ENCODE measurements at places on chromosomes 7 and 10. TPM values are rescaled to one million over a fixed set of nuclear protein-coding genes. Genes with fewer than 3 reads are reported as not detected.
A peak's percentile ranks its signal among the peaks of the same experiment; 100 is the strongest.

DNA sequence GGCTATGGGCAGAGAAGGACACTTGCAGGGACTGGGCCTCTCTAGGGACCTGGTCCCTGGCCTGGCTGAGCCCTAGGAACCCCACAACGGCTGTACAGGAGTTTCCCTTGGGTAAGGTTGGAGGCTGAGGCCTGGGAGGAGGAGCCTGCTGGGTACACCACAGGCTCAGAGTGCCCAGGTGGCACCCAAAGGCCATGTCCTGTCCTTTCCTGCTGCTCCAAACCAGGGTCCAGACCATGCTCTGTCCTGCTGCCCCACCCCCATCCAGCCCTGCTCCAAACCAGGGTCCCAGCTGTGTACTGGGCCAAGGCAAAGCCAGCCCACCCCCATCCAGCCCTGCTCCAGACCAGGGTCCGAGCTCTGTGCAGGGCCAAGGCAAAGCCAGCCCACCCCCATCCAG lies 35.3 kb upstream of the ZNF488 start:
- DNase-seq: no peak

- DNase-seq: no peak
Observed at GRCh38 chr7:35588647-35589046, 106.3 kb downstream of the HERPUD2 start.

DNA sequence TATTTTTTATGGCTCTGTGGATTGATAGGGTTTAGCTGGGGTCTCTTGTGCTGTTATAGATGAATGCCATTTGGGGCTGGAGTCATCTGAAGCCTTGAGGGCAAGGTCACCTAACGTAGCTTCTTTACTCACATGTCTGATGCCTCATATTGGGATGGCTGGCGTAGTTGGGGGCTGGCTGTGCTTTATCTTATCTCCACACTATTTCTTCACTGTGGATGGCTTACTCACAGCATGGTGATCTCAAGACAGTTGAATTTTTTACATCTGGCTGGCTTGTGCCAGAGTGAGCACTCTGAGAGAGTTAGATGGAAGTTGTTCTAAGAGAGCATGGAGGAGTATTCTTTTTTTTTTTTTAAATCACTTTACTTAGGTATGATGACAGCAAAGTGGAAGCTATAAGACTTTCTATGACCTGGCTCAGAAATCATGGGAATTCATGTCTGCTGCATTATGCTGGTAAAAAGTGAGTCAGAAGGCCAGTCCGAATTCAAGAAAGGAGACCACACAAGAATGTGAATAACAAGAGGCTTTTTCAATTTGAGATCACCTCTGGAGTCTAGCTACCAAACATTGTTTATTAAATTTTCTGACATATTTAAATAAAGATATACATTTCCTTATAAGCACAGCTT lies 252.4 kb upstream of the TPK1 start:
- DNase-seq: no peak

DNA sequence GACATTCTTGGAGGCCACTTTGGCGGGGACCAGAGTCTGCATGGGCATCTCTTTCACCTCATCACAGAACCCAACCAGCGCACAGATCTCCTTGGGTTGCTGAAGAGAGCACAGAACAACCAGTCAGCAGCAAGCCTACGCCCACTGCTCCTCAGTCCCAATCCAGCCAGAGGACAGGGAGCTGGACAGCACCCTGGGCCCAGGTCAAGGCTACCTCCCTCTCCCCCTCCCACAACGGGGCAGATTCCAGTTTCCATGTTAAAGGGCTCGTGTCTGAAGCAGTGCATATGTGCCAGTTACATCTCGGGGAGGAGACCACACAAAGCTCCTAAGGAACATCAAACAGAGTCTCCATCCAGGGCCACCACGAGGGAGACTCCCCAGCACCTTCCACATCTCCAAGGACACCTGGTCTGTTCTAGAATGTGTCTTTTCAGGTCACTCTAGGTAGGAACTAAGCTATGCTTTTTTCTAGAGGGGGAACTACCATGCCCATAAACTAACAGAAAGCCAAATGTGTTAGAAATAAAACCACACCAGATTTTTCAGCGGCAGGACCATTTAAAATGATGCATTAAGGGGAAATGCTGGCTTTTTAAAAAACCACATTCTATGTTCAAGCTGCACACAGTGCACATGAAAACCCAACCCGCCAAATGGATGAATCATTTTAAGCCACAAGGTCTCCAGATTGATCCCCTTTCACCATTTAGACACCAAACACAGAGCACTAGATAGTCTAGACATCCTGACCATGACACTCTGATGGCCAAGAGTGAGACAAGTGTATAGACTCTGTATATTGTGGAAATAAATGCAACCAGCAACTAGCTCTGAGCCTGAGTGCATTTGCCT lies 28.9 kb downstream of the PSAP start:
- peak; percentile 53 for DNase-seq

DNA sequence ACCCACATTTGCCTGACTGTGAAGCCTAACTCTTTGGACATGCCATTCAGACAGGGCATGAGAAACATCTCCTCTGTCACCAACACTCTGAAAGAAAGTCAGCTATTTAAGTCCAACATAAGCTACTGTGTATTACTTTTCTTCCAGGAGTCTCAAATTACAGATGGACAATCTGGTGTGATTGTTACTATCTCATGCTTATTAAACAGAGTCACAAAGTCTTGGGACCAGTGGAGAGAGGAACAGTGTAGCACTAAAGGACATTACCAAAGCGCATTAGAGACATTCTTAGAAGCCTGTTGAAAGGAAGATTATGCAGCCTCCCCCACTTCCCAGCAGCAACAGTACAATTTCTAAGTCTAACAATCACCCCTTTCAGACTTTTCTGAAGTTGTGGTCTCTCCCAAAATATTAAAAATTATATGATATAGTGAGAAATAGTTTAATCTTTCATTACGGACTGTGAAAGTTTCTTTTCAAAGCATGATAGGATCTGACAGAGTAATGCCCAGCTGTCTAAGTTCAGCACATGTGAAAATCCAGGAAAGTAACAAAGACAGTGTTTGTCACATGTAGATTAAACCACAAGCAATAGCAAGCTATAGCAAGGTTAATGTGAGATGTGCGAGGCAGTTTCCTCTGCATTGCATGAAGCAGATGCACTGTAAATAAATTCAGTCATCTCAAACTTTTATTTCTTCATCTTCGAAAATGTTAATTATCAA lies 280.9 kb upstream of the FZD8 start:
- no peak for DNase-seq

- DNase-seq: no peak
Observed at GRCh38 chr10:129548600-129548999, 81.6 kb downstream of the MGMT start.

- DNase-seq: no peak
Observed at GRCh38 chr10:77401683-77402082, 235.9 kb downstream of the KCNMA1 start.

DNA sequence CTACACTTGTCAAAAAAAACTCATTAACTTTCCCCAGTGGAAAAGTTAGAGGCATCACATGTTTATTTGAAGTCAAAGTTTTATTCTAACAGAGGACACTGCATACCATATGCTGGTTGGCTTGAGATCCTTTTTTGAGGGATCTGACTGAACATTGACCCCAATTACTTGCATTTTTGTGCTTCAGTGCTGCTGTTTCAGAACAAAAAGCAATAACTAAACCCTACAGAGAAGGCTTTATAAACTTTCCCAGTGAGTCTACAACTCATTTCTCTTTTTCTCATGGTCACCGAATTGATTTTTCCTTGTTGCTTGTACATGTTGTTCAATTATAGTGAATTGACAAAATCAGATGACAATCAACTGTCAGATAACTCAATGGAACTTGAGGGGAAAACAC lies 69.3 kb upstream of the PHYHIPL start:
- no peak for DNase-seq

GRCh38 chr10:60883187-60883586 lies 60.8 kb downstream of the RHOBTB1 start:
- DNase-seq: peak; percentile 22

GRCh38 chr7:45184326-45185027 lies 26.9 kb downstream of the RAMP3 start:
- DNase-seq: no peak

DNA sequence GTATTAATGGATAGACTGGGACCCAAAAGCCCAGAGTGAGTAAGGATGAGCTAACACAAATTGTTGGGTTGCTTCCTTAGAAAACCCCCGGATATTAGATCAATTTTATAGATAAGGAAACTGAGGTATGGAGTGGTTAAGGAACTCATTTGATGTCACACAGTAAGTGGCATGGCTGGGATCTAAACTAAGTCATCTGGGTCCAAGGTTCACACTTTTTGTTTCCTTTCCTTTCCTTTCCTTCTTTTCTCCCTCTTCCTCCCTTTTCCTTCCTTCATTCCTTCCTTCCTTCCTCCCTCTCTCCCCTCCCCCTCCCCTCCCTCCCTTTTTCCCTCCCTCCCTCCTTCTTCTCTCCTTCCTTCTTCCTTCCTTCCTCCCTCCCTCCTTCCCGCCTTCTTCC lies 469.5 kb downstream of the TYW1 start:
- DNase-seq: no peak

- DNase-seq: no peak
Observed at GRCh38 chr10:124996127-124996853, 54.4 kb downstream of the ZRANB1 start.

- DNase-seq: peak; percentile 97
Observed at GRCh38 chr7:133053321-133053891, 28.5 kb downstream of the CHCHD3 start.

DNA sequence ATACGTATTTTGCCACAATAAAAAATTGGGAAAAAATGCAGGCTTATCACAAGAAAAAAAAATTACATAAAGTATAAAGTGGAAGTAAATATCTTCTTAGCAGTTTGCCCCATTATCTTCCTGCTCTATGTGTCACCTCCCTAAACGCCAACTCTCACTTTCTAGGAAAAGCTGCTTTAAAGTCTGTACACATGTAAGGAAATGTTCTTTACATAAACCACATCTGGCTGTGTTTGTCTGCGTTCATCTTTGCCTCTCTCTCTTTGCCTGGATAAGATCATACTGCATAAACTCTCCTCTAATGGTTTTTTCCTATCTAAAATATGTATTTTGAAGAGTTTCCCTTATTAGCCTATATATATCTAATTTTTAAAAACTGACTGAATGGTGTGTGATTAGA lies 23.0 kb upstream of the UMAD1 start:
- DNase-seq: no peak

DNA sequence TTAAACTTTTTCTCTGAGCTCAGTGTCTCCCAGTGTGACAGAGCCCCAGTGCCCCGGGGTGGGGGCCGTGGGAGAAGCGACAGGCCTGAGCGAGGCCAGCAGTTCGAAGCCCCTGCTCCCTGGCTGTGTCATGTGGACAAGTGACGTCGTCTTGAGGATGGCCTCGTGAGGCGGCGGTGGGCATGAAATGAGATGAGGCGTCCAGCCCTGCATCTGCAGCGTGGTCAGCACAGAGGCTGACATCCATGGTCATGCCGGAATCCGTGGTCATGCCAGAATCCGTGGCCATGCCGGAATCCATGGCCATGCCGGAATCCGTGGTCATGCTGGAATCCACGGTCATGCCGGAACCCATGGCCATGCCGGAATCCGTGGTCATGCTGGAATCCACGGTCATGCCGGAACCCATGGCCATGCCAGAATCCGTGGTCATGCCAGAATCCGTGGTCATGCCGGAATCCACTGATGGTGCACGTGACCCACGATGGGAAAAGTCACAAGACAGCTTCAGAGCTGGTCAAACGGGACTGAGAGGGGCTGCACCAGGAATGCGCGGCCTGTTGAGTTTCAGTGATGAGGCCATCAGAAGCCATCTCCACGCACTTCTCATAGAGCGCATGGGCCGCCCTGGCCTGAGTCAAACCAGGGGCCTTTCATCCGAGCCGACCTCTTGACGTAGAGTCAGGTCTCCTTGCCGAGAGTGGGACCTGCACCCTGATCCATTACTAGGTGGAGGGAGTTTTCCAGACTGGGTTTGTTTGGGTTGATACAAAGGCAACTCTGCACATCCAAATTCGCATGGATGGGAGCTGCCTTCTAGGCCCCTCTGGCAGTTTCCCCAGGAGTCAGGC lies 342.5 kb downstream of the PTPRN2 start:
- DNase-seq: no peak

DNA sequence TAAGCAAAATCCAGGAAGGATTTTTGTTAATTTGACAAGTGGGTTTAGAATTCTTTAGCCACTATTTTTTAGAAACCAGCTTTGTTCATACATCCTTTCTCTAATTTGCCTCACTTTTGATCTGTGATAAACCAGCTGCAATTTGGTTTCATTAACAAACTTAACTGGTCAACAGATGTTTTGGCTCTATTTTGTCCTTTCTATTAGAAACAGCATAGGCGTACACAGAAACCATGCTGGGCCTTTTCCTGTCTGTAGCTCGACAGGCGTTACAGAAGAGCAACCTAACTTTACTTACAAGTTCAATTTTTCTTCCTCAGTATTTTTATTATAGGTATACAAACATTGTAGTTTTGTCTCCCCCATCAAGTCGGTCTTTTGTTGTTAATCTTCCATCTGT lies 28.2 kb downstream of the KAT6B start:
- DNase-seq: no peak

DNA sequence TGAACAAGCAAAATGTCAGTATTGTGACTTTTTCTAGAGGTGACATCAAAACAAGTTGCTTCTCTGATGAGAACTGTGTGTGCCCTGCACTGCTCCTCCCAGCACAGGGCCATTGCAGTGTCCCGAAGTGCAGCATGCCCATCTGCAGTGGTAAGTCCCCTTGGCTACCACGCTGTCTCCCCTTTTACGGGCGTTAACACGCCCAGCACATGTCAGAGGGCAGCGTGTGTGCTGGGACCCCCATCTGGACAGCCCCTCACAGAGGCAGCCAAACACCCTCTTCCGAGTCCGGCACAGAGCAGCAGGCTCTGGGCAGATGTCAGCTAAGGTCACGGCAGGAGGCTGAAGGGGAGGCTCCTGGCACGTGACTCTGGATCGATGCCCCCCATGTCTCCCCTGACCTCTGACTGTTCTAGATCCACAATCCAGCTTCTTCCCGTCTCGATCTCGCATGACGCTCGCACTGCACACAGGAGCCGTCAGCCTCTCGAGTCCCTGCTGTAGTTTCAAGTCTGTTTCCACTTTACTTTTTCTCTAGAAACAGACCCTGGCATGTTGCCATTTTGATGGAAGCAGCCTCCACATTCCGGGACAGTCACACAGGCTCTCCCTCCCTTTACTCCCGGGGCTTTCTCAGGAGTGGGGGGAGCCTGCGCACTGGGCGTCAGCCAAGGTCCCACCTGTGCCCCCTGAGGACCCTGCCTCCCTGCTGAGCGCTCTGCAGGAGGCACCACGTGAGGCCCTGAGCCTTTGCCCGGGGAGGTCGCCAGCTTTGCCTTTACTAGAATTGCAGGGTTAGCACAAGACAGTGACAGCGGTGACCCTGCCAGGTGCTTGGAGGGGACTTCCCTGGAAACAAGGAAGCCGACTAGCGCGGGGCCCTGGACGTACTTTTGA lies 133.8 kb downstream of the TCERG1L start:
- no peak for DNase-seq

- DNase-seq: peak; percentile 47
Observed at GRCh38 chr10:33137356-33138005, 179.5 kb upstream of the ITGB1 start.

Gene SEMA4G
- 0.12 TPM for total RNA-seq

Gene HECW1
- 15.6 TPM for total RNA-seq

Gene EVX1
- total RNA-seq: not detected

Gene BTBD16
- total RNA-seq: not detected

Gene TMEM273
- not detected for total RNA-seq

Gene PRR15
- 0.17 TPM for total RNA-seq

Gene PKD2L1
- total RNA-seq: not detected

Gene COBL
- total RNA-seq: not detected

Gene IGFBP3
- total RNA-seq: 20.1 TPM
